ENCODE measurements at places on chromosomes 3 and 15.

- no peak for DNase-seq
These were observed 76.6 kb downstream of the WWTR1 start for GRCh38 chr3:149581248-149581647.

DNA sequence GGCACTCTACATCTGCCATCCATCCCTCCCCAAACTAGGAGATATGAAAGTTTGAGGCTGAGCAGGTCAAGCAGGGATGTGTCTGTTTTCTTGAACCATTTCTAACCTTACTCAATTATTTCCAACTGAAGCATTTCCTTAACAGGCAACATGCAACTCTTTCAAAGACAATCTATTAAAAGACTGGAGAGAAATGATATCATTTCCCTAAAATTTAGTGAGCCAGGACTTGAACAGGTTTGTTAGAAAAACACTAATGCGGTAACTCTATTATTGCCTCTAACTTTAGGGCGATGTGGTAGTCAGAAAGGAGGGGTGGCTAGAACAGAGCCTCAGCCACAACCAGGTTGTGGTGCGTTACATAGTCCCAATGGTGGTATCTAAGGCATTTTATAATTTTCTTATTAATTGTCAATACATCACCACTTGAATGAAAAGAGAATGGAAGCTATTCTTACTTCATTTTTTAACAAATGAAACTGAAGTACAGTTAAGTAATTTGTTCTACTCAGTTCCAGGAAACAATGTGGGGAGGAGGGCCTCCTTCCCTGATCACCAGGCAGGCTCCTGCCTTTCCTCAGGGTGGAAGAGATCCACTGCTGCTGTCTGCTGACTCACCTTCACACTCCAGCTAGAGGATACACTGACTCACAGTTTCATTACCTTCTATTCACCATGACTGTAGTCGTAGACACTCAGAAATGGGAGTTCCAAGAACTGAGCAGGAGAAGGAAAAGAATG lies 22.8 kb downstream of the MYO1E start:
- DNase-seq, result no peak

DNA sequence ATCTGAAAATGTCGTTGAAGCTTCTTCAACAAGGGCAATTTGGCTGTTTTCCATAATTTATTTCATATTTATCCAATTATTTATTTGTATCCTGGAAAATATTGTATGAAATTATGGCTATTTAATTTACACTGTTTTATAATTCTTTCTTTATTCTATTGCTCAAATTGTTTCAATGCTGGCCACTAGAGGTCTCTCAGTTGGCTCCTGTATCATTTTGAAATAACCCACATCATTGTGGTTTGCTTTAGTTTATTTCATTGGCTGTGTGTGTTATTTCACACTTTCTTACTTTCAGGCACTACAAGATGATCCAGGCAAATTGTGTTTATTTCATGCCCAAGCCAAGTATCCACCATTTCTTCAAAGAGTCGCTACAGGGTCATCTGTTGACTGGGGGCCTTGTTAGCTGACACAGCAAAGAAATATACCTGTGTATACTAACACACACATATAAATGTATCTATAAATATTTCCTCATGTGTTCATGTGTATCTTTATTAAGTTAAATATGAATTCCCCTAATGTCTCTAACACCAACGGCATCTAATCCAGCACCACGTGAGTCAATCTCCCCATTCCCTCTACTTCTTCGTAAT lies 86.2 kb downstream of the NPAP1 start:
- DNase-seq, result no peak

GRCh38 chr3:15623535-15624440 lies 22.2 kb downstream of the BTD start:
- DNase-seq, result no peak

- no peak for DNase-seq
These were observed 177.8 kb upstream of the GAP43 start for GRCh38 chr3:115445559-115445958.

GRCh38 chr3:51063053-51063452 lies 322.0 kb upstream of the MANF start:
- no peak for DNase-seq

DNA sequence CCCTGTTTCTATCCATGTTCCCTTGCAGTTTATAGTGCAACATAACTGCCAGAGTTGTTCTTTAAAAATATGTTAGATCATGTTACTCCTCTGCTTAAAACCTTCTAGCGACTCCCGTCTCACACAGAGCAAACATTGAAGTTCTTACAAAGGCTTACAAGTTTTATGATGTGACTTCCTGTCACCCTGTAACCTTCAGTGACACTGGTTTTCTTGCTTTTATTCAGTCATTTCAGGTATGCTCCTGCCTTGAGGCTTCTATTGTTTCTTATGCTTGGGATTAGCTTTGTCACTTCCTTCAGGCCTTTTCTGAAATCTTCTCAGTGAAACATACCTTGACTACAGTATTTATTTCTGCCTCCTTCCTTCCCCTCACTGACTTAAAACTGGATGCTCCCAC lies 252.1 kb downstream of the DOCK3 start:
- no peak for DNase-seq

- DNase-seq, result no peak
These were observed 31.0 kb upstream of the THBS1 start for GRCh38 chr15:39549912-39550311.

GRCh38 chr15:66838671-66839239 lies 136.7 kb downstream of the SMAD6 start:
- DNase-seq, result no peak

DNA sequence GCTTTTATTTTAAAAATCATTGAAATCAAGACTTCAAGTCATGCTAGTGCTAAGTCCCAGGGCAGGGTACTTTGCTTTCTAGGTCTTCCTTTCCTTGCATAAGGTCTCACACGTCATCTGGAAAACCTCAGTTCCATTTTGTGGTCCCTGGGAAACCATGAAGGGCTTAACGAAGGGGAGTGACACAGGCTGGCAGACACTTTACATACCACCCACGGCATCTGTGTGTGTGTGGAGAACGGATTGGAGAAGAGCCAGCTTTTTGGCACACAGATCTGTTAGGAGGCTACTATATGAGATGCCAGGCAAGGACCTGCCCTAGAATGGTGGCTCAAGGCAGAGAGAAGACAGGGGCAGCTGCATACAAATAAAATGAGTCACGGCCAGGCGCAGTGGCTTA lies 107.5 kb upstream of the NSMCE3 start:
- DNase-seq, result no peak

DNA sequence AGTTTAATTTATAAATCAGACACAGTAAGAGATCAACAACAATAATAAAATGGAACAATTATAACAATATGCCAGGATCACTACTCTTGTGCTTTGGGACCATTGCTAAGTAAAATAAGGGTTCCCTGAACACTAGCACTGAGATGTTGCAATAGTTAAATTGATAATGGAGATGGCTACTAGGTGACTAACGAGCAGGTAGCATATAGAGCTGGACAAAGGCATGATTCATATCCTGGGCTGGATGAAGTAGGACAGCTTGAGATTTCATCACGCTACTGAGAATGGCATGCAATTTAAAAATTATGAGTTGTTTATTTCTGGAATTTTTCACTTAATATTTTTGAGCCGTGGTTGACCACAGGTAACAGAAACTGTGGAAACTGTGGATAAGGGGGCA lies 20.7 kb upstream of the MYZAP start:
- no peak for DNase-seq

DNA sequence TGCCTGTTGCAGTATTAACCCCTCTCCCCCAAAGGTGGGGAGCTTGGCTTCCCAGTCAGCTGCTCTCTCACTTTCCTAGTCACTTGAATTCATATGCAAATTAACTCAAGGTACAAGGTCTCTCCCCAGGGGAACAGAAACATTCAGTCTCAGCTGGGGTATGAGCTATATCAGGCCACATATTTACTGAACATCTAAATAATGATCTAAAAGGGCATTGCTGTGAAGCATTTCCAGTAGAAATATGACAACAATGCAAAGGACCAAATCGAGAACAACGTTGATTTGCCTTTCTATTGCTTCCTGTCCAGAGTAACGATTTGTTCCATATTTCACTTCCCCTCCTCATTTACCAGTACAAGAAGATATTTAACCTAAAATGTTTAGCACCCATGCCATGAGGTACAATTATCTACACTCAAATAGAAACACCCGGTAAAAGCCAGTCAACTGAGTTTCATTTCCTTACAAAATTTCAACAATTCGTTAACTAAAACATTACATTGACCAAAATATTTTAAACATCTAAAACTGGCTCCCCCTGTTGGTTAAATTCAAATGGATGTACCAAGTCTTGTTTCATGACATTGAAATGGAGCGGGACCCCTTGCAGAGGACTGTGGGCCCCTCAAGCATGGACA lies 36.5 kb upstream of the KLHL6 start:
- DNase-seq, result no peak

DNA sequence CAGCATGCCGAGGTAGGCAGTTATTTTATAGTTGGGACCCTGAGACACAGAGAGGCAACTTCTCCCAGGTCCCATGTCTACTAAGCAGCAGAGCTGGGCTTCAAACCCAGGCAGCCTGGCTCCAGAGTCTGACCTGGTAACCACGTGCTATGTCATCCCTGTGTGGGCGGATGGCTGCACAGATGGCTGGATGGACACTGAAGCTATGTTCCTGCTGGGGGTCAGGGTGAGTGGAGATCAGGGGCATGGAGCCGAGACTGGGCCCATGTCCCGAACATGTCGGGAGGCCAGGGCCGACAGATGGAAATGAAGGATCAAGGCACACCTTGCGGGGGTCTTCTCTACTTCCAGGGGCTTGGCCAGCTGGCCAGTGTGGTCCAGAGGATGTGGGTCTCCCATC lies 9.3 kb upstream of the FBLN2 start:
- no peak for DNase-seq

DNA sequence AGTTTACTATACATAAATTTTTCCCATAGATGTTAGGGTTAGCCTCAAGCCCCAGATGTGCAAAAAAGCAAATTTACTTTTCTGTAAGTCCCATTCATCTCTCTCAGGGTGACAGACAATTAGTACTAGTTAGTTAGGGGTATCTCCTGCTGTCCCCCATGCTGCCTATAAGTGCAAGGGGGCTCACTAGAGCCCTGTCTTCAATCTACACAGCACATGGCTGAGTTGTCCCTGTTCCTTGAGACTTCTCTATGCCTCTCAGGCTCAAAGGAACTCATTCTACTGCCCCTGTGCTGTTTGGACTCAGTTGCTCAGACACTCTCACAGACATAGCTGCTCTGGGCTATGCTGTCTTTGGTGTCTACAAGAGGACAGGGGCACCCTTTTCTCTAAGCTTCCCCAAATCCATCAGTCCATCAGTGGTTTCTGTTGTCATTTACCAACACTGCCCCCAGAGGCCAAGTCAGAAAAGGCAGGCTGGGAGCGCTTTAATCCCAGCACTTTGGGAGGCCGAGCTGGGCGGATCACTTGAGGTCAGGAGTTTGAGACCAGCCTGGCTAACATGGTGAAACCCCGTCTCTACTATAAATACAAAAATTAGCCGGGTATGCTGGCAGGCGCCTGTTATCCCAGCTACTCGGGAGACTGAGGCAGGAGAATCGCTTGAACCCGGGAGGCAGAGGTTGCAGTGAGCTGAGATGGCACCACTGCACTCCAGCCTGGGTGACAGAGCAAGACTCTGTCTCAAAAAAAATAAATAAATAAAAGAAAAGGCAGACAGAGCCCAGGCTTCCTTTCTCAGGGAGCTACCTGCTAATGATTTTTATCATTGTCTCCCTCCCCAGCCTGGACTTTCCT lies 31.4 kb upstream of the PRTG start:
- DNase-seq, result no peak

- no peak for DNase-seq
These were observed 708 bp upstream of the PTPN23 start for GRCh38 chr3:47380026-47380600.

DNA sequence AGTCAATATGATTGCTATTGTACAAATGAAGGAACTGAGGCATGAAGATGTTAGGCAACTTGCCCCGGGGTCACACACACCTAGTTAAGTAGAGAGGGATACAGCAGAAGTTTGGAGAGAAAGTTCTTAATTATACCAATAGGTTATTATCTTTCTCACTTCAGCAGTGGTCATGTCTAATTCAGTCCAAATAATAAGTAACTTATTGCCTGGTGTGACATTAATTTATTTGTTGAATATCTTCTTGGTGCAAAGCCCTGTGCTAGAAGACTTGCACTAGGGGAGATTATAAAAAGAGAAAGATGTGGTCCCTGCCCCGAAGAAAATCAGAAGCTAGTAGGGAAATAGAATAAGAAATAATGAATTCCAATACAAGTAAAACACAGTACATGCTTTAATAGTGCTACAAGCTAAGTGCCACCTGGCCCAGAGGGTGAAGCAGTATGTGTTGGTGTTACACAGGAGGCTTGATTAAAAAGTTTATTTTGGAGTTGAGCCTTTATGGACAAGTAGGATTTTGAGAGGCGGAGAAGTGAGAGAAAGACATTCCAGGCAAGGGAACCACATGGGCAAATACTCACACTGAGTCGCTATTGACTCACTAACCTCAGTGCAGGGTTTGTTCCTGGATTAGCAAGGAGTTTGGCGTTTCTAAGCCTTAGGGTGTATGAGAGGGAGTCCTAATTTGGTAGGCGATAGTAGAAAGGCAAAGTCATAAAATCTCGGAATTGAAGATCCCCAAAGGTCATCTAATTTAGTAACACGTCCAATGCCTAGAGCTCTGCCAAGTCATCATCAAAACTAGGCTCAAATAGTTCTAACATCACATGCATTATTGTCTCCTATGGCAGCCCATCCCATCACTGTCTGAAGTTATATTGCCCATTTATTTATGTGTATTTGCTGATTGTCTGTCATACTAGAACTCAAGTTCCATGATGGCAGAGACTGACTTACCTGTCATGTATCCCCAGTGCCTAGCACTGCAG lies 19.2 kb upstream of the GSK3B start:
- DNase-seq, result no peak

GRCh38 chr3:46359733-46360493 lies 6.0 kb downstream of the CCR2 start:
- peak; percentile 88 for DNase-seq

- no peak for DNase-seq
These were observed 137.4 kb downstream of the MBNL1 start for GRCh38 chr3:152405915-152406802.

GRCh38 chr3:194168994-194169393 lies 33.0 kb downstream of the HES1 start:
- DNase-seq, result no peak

GRCh38 chr3:30680789-30681648 lies 74.6 kb downstream of the TGFBR2 start:
- no peak for DNase-seq

GRCh38 chr15:40106203-40107161 lies 2.2 kb downstream of the BMF start:
- no peak for DNase-seq

GRCh38 chr15:42020713-42021273 lies at the start of gene PLA2G4E:
Gene PLA2G4E (minus strand): TSS chr15:42021042. CDS start chr15:42021030, 12 bp downstream.
- no peak for DNase-seq

- no peak for DNase-seq
These were observed 5.3 kb upstream of the CTNNB1 start for GRCh38 chr3:41193794-41194539.

DNA sequence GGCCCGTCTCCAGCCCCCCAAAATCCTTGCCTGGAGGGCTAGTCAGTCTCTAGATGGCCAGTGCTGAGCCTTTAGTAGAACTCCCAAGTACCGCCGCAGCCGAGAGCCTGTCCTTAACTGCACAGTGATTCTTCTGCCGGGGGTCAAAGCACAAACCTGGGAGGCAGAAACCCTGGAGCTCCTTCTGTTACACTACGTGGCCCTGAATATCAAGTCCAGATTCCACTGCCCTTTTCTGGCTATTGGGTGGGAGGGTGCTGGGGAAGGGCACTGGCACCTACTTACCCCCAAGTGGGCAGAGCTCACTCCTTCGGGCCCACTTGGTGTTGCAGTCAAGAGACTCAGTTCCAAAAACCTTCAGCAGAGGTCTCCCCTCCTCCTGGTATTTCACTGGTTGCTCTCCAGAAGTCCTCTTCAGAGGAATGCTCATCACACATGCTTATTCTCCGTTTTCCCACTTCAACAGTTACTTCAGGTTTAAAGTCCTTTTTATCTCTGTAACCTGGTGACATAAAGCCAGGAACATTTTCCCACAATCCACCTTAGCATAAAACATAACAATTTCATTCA lies 10.8 kb downstream of the PDHB start:
- DNase-seq, result no peak

Data from NCI-H2029 treated with DMSO at 0.1 percent for 48 hours (cell line).